ENCODE measurements at places on chromosomes 2 and 18. TPM values are rescaled to one million over a fixed set of nuclear protein-coding genes. Genes with fewer than 3 reads are reported as not detected.

The ZSWIM2 gene
- not detected for total RNA-seq

The ANKRD44 gene
- 11.6 TPM for total RNA-seq

The HAAO gene
- 6.6 TPM for total RNA-seq

The NFE2L2 gene
- 180 TPM for total RNA-seq

DNA sequence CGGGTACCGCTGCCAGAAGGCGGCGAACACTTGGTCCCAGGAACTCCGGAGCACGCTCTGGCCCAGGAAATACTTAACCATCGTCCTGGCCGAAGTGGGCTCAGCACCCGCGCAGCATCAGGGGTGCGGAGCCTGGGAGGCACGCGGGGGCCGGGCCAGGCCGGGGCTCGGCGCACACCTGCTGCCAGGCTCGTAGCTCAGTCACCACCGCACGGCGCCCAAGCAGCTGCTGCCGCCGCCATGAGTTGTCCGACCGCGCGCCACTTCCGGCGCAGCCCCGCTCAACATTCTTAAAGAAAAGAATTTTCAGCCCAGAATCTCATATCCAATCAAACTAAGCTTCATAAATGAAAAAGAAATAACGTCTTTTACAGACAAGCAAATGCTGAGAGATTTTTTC, 34.0 kb downstream of the MDH1 start:
- DNase-seq, result no peak

GRCh38 chr2:37774976-37775907, 103.8 kb upstream of the CDC42EP3 start:
- DNase-seq, result no peak

DNA sequence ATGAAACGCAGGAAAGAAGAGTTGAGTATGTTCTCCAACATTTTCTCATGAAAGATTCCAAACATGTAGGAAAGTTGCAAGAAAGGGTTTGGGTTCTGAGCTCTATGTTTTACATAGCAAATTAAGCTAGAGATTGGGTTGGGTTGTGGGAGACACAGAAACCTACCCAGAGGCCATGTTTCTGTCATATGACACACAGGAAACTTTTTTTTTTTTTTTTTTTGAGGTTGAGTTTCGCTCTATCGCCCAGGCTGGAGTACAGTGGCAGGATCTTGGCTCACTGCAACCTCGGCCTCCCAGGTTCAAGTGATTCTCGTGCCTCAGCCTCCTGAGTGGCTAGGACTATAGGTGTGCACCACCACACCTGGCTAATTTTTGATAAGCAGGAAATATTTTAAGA, 57.6 kb downstream of the DOCK10 start:
- no peak for DNase-seq

GRCh38 chr2:190432567-190433231, 24.5 kb downstream of the MFSD6 start:
- DNase-seq, result no peak

- DNase-seq, result no peak
These were observed 3.4 kb downstream of the MGAT4A start for GRCh38 chr2:98727369-98728087.

DNA sequence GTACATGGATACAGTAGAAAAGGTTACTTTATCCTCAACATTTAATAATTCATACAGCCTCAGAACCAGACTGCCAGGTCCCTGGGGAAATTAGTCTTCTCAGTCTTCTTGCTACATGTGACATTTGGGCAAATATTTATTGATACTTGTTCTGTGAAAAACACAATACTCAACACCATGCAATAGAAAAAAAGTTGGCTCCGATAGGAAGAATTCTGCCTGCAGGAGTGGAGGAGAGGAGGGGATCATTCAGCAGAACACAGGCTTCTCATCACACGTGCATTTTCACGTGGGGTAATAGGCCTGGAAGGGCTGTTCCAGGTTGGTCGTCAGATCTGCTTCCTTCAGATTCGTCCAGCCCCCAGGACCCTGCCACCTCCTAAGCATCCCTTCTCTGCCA, 58.4 kb upstream of the ACKR3 start:
- DNase-seq, result no peak

- DNase-seq, result no peak
These were observed 82.0 kb upstream of the IL1R2 start for GRCh38 chr2:101909760-101910159.

DNA sequence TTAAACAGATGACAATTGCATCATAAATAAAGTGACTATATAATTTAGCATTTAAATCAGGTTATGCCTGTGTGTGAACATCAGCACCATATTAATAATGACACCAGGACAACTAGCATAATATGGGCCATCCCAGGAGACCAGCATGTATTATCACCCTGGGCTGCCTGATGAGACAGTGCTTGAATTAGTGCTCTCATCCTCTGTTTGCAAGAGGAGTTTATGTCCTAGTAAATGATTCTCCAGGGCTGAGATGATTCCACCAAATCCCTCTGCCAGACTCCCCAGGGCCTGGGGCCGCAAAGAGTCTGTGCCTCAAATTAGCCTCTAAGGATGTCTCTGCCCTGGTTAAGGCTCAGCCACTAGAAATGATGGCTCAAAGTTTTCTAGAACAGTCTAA, 97.7 kb downstream of the SGPP2 start:
- no peak for DNase-seq

Data from suprapubic skin (tissue), 4 donors.